ENCODE measurements at places on chromosomes 6 and 20. TPM values are rescaled to one million over a fixed set of nuclear protein-coding genes. Genes with fewer than 3 reads are reported as not detected.
A peak's percentile ranks its signal among the peaks of the same experiment; 100 is the strongest.

DNA sequence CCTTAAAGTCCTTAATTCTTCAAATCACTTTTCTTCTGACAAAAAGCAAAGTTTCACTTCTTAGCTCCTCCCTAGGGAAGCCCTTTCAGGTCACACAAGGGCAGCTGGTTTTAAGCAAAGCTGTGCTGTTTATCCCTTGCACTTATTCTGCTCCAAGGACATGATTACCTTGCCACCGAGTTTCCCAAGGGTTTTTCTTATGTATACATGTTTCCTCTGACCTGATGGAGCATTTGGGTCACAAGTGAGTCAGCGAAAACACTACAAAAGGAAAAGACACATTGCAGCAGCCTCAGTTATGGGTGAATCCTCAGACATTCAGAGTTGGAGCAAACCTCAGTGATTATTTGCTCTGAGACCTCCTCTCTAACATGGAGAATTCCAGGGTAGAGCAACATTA lies 26.6 kb upstream of the ILRUN start:
- DNase-seq = no peak

DNA sequence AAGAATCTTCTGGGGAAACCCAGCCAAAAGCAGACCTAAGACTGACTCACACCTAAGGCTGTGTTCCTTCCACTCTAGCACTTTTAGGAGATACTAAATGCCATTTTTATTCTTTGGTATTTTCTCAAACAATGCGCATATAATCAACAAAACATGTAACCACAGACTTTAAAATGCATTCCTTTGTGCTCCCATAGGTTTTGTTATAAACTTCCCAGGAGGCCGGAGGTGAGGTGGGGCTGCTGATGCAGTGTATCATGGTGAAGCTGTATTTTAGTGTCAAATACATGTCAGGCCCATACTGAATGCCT lies 155.2 kb downstream of the BTBD3 start:
- no peak for DNase-seq

- no peak for DNase-seq
Observed at GRCh38 chr6:136932599-136932998, 10.5 kb downstream of the SLC35D3 start.

GRCh38 chr6:31405996-31406395 lies 2.6 kb downstream of the MICA start:
- no peak for DNase-seq

GRCh38 chr6:167651318-167652041 lies 175.2 kb upstream of the AFDN start:
- peak; percentile 42 for DNase-seq

DNA sequence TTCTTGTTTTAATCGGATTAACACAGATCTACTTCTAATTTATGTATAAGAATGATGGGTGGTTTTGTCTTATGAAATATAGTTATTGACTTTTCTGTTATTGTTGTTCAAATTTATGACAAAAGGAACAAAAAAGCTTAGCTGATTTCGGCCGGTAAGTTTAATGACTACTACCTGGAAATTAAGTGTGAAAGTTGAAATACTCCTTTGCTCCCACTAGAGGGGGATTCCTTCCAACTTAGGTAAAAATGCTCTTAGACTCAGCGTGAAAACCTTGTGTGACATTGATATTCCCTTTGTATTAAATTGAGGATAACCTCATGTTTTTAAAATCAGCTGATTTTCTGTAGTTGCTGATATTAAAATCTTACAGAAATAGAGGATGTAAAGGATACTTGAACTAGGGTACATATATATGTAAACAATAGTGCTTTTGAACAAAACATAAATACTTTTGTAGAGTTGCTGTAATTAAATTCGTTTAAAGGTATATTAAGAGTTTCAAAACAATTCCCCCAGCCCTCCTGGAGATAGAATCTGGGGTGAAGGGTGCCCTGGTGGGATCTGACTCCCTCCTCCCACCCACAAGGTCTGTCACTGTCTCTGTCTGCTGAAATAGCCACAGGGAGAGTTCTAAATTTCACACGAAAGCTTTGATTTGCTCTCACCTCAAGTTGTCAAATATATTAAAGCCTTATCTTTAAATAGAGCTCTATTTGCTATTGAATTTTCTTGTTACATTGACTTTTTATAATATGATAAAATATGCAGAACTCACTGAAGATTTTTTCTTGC lies 257.5 kb downstream of the ARID1B start:
- no peak for DNase-seq

DNA sequence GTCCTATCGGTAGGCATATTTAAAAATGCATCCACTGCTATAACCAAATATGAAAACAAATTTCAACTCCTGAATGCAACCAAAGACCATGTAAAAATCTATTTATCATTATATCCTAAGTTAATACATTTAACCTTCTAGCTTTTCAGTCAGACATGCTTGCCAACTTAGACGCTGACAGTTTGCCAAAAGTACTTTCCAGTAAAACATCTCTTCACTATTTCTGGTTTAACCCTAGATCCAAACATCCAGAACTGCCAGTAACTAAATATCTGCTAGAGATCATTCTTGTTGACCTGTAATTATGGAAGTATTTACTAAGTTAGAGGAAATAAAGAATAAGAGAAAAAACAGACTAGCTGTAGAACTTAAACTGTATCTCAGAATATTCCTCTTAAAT lies 210.2 kb upstream of the THEMIS start:
- no peak for DNase-seq

DNA sequence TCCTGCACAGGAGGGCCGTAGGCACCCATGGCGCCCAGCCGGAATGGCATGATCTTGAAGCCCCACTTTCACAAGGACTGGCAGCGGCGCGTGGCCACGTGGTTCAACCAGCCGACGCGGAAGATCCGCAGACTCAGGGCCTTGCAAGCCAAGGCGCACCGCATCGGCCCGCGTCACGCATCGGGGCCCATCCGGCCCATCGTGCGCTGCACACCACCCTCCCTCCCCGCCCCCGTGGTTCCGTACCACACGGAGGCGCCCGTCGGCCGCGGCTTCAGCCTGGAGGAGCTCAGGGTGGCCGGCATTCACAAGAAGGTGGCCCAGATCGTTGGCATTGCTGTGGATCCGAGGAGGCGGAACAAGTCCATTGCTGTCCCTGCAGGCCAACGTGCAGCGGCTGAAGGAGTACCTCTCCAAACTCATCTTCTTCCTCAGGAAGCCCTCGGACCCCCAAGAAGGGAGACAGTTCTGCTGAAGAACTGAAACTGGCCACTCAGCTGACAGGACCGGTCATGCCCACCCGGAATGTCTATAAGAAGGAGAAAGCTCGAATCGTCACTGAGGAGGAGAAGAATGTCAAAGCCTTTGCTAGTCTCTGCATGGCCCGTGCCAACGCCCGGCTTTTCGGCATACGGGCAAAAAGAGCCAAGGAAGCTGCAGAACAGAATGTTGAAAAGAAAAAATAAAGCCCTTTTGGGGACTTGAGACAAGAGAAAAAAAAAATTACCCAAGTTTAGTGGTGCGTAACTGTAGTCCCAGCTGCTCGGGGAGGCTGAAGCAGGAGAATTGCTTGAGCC lies 9.9 kb upstream of the NCOA5 start:
- DNase-seq = no peak

- no peak for DNase-seq
Observed at GRCh38 chr6:26593278-26594130, 3.2 kb upstream of the ABT1 start.

DNA sequence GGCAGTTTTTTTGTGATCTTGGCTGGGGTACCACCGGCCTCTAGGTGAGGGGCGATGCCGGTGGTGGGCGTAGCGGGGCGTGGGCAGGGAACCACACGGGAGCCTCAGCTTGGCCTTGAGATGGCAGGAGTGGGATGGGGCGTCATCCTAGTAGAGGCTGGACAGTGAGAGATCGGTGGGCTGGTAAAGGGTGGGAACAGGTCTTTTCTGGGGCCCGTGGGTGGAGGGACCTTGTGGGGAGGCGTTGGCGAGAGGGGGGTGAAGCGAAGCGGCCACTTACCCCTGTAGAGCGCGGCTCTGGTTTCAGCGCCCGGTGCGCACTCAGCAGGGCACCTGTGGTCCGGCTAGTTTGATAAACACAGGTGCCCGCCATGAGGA lies 12.0 kb downstream of the ITPR3 start:
- no peak for DNase-seq

DNA sequence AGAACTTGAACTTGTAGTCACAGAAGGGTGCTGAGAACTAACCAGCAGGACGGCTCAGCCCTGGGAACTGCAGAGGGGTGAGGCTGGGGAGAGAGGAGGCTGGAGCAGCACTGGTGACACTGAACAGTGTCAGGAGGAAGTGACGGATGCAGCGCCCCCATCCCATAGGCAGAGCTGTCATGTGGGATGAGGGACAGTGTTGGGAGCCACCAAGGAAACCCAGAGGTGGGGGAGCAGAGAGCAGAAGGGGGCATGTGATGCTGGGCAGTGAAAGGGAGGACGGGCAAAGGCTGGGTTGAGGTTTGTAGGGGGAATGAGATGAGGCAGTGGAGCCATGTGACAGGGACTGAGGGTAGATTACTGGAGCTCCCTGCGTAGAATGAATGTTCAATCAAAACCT lies 2.1 kb downstream of the HLA-DPB1 start:
- no peak for DNase-seq

GRCh38 chr20:17511401-17511800 lies 19.8 kb downstream of the BFSP1 start:
- no peak for DNase-seq

DNA sequence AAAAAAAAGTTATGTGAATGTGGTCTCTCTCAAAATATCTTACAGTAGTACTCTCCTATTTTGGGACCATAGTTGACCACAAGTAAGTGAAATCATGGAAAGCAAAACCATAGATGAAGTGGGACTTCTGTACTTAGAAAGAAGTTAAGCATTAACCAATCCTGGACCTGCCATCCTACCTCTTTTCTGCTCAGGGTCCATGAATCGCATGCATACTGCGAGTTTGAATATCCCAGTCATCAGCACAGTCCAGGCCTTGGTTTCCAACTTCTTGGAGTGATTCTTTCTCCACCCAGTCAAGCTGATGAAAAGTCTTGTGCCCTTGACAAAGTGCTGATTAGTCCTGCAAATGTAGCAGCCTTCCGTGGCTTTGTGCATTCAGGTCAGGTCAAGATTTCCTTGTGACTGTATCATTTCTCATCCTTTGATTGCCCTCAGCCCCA lies 46.0 kb downstream of the RNF217 start:
- no peak for DNase-seq

GRCh38 chr20:45103072-45103471 lies 2.1 kb upstream of the KCNS1 start:
- DNase-seq = no peak

GRCh38 chr20:50862546-50862945 lies 67.7 kb downstream of the BCAS4 start:
- no peak for DNase-seq

DNA sequence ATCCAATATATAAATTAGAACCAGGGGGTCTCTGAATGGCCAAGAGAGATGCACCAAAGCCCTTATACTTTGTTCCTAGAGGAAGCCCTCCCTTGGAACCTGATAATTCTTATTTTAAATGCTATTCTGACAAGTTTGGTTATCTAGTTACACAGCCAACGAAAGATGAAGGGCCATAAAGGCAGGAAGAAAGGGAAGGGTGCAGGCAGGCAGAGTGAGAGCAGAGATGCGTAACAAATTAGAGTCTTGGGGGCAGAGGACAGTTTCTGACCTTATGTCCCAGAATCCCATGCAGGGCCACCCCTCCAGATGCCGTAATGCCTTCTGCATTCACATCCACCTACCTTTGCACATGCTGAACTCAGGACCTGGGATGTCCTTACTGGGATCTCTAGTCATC lies 344.6 kb upstream of the ARID1B start:
- DNase-seq = no peak

The ECT2L gene
- 0.03 TPM for total RNA-seq

The LPA gene
- 0.51 TPM for total RNA-seq

The THEMIS gene
- 0.28 TPM for total RNA-seq

The NELFE gene
- total RNA-seq = 40.8 TPM

The SLC4A11 gene
- total RNA-seq = 0.87 TPM

The CYP39A1 gene
- total RNA-seq = 3.5 TPM

The HSD17B8 gene
- 47.3 TPM for total RNA-seq

The CTAGE9 gene
- not detected for total RNA-seq
